ENCODE measurements at places on chromosomes 3 and 15. TPM values are rescaled to one million over a fixed set of nuclear protein-coding genes. Genes with fewer than 3 reads are reported as not detected.

DNA sequence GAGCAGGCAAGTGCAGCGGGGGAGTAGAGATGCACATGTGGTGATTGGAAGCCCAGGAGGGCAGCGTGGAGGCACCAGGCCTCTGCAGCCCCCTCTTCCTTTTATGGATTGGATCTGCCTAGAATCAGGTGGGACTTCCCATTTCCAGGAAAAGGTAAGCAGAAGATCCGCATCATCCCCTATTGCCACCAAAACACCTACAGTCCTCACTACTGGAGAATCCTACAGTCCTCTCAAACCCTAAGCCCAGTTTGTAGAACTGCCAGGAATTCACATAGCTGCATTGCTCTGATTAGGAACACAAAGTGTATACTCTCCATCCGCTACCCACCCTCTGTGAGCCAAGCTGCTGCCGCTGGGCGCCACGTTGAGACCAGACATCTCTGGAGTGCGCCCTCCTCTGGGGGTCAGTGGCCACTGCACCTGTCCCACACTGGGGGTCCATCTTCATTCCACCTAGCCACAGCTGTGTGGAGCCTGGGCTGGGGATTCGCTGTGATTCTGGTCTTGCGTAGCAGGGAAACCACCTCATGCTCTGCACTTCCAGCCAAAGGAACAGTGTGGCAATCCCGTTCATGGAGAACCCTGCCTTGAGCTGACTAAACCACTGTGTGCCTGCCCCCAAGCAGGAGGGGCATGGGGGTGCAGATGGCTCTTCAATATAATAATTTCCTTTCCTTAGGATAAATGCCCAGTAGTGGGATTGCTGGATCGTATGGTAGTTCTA, 88.9 kb upstream of the PTX3 start:
- no peak for DNase-seq

DNA sequence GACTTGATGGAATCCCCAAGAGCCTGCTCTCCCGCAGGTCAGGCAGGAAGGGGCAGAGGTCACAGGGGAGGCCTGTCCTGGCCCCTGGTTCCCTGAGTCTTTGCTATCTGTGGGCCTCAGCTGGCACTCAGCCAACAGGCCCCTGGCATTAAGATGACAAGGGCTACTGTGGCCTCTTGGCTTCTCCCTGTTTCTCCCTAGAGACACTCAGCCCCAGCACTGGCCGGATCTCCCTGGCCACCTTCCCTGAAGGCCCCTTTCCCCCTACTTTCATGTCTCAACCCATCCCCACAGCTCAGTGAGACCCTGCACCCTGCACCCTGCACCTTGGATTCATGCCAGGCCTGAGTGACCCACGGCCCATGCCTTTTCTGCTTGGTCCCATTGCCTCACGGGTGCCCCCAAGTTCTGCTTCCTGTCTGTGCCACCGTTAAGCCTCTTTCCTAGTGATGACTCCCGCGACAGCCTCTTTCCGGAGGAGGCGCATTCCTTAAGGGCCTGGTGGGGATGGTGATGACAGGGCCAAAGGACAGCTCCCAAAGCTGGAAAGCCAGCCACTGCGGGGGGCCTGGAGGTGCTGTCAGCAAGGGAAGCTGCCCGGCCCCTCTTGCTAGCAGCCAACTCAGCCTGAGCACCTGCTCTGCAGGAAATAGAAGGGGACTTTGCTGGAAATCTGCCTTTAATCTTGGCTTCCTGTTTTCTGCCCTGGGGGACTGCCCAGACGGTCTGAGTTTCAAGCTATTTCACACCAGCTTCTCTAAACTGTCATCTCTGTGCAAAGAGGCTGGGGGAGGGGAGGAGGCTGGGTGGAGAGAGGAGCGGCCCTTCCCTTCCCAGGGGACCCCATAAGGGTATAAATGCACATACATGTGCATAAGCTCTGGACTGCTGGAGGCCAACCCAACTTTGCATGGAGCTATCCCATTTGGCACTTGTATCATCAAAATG, 4.8 kb upstream of the CSK start:
- DNase-seq: no peak

DNA sequence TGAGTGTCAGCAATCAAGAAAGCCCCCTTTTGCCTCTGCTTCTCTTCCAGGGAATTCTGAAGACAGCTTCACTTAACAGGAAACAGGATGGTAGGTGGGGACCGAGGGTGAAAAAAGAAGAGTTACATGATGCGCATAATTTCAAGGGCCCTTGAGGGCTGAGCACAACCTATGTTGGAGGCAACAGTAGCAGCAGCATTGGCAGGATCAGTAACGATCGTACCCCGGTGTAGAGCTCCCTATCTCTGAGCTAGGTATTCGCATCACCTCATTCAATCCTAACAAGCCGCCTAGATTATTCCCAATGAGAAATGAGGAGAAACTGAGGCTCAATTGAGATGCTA, 432 bp upstream of the RAD54L2 start:
- no peak for DNase-seq

ALDH1A3 gene
- polyA plus RNA-seq: 21.7 TPM

BCHE gene
- polyA plus RNA-seq: 1.2 TPM

BHLHE40 gene
- 52.2 TPM for polyA plus RNA-seq

DNA sequence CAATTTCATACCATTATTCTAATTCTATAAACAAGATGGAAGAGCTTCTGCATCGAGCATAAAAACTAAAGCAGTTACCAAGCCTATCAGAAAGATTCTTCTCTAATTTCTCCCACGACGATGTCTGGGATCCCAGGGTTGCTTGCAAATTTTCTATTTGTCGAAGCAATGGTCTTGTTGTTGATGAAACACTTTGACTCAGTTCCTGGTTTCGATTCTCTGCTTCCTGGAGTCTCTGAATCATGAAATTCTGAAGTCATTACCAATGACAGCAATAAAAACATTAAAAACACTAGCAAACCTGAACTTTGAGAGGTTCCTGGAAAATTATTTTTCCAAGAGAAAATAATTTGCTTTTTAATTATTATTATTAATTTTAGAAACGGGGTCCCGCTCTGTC, 18.7 kb downstream of the TMF1 start:
- no peak for DNase-seq

- no peak for DNase-seq
Observed at GRCh38 chr3:32493437-32494414, 8.9 kb downstream of the CMTM6 start.

DNA sequence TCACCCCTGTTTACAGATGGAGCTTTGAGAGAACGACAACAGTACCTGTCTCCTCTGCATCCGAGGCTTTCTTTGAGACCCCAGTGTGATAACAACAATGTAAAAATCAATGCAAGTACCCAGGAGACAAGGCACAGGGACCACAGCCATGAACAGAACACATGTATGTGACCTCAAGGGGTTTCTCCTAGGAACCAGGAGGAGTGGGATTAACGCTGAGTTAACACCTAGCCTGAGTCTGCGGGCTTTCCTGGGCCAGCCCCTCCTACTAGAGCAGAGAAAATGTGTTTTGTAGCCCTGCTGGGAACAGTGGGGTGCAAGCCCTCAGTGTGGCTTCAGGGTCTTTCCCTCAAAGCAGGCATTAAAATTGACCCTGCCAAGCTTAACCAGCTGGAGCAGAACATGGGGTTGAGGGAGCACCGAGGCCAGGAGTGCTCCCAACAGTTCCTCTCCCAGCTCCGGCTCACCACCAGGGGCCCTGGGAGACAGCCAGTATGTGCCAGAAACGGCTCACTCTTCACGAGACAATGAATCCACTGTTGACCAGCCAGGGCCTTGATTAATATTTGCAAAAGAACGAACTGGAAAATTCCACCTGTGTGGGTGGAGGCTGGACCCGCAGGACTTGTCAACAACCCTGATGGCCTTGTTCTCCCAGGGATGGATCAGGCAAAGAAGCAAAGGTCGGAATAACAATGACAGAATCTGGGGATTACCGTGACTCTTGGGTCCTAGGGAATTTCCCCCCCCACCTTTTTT, 3.6 kb downstream of the CHDH start:
- peak; percentile 27 for DNase-seq

MYO5C gene
- 3.4 TPM for polyA plus RNA-seq

- DNase-seq: no peak
Observed at GRCh38 chr3:73342077-73342476, 280.6 kb downstream of the EBLN2 start.

DNA sequence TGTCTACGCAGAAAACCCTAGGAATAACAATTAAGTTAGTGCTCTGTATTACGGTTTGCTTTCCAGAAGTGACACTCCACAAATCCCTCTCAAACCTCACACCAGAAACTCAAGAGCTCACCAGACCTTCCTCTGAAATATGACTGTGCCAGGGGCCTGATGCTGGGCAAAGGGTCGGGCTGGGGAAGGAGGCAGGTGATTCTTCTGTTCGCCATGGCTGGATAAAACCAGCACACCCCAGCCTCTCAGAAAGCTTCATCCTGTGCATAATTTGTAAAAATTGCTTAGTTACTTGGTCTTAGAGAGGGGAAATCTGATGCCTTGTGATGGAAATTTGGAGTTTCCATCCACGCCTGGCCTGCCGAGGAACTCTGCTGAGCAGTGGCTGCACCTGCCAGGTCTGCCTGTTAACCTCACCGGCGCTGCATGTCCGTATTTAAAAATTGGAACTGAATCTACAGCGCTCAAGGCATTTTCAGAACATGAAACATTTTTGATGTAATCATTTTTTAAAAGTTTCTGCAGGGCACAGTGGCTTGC, 22.7 kb upstream of the ATP1B3 start:
- no peak for DNase-seq

DNA sequence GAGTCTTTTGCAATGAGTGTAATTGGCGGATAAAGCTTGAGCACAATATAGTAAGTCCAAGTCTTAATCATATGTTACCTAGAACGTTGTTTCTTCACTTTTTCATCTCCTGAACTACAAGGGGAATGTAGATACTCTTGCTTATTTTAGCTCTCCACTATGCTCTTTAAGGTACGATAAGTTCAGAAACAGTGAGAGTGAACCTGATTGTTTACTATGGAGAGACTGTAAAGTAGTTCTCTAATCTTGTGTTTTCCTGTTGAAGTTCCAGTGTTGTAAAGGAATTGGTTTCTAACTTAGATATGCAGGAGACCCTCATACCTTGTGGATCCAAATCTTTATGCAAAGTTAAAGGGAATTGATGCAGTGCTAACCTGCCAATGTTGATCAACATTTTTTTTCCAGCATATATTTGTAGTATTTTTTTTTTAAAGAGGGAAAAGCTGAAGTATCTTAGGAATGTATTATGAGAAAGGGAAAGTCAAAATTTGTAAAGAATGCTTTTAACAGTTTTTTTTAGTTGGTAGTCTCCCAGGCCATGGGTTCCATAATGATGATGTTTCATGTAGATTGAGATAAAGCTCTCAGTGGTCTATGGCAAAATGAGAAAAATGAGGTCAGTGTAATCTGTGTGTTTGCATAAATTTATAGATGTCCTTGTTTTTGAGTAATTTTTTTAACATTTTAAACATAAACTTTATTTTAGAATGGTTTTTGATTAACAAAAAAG, 14.9 kb downstream of the ATP11B start:
- DNase-seq: no peak

GRCh38 chr3:82087958-82088357, 326.5 kb upstream of the GBE1 start:
- DNase-seq: no peak

DNA sequence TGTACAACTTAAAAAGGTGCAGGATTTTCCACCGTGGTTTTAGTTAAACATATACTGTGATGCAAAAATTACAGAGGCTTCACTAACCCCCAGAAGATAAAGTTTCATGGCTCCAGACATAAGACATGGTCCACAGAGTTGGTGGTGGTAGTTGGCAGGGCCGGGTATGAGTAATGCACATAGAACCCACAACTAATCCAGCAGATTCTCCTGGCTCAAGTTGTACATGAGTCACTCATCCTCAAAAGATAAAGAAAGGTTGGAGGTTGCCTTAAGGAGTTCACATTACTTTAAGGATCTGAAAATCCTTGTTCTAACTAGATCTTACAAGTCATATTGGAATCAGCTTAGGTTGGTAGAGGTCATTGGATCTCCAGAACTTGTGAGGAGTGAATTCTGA, 98.3 kb upstream of the ZBTB20 start:
- no peak for DNase-seq

CHL1 gene
- 35.7 TPM for polyA plus RNA-seq

DNA sequence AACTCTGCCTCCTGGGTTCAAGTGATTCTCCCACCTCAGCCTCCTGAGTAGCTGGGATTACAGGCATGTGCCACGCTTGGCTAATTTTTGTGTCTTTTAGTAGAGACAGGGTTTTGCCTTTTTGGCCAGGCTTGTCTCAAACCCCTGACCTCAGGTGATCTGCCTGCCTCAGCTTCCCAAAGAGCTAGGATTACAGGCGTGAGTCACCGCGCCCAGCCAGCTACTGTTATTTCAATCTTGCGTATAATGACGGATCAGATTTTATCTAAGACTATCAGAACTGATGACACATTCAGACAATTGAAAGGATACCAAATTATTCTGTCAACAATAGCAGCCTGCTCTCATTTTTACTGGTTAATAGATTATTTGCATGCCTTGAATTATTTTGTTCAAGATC, 612.2 kb downstream of the ZIC1 start:
- DNase-seq: no peak

Measured in ovary (tissue), 10 donors.